ENCODE measurements at places on chromosomes 13 and 19. TPM values are rescaled to one million over a fixed set of nuclear protein-coding genes. Genes with fewer than 3 reads are reported as not detected.

DNA sequence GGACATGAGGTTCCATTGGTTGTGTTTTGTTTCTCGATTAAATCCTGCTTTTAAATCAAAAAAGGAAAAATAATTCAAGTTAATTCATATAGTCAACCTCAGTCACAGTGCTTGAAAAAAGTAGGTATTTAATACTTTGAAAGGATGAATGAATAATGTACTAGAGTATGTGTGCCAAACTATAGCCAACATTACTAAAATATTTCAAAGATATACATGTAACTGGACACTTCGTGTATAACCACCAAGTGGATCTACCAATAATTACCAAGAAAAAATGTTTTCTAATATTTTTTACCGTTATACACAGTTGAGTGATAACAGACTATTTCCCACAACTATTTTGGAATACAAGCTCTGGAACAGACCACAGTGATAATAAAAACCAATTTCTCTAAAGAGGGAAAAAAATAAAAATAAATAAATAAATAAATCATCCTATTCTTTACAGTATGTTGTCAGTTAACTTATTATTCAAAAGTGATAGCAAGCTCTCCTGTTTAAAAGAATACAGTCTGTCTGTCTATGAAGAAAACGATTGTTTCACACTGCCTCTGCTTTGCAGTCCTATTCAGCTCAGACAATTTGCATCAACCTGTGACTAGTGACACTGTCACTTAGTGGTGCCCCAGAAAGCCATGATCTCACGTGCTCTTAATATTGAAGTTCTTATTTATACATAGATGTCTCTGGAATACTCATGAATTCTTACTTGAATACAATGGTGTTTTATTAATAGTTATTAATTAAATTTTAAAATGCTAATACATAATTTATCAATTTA, 58.2 kb downstream of the UBL3 start:
- no peak for DNase-seq

GRCh38 chr19:43660971-43661360, 9.0 kb downstream of the PLAUR start:
- no peak for DNase-seq

DNA sequence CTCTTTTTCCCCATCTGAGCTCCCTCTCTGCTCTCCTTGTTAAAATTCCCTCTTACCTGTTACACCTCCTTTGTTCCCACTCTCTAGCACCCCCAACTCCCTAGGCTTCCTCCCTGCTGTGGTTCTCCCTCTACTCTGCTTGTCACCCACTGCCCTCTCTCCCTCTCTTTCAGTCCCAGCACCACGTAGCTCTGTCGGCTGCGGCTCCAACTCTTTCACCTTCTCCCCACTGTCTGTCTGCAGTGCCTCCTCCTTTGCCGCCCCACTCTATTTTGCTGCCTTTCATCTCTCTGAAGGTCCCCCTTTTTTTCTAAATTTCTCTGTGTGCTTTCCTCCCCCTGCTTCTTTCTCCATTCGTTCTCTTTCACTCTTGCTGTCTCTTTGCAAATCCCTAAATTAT, 1.1 kb downstream of the ZNF836 start:
- no peak for DNase-seq

Gene SRRM5
- not detected for total RNA-seq

DNA sequence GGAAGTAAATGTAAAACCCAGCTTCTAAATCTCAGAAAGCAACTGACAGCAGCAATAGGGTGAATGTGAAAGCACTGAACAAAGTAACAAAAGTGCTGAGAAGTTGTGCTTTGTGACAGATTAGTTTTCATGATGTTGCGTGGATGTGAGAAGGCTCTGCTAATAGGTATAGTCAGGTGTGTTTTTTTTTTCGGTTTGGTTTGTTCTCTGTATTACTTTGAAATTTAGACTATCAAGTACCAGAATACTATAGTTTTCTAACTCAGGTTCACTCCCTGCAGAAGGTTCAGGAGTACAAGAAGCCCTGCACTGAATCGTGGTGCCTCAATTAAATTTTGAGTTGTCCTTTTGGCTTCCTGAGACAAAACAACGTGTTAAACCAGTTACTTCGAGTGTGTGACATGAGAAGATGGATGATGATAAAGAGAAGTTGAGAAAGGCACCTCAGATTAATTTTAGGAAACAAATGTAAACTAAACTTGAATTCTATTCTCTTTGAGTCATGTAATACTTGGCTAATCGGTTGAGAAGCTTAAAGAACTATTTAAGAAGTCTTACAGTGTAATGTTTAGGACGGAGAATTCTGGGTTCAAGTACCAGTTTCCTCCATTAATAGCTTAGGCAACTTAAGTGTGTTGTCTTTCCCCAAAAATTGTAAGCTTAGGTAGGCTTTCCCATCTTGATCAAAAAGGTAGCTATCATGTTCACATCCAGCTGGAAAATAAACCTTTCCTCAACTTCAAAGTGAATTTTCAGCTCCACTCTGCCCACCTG, 10.3 kb downstream of the MIR17HG start:
- no peak for DNase-seq

Gene LILRA1
- total RNA-seq, result 0.26 TPM

Gene OXGR1
- 1.1 TPM for total RNA-seq

Gene URAD
- not detected for total RNA-seq

DNA sequence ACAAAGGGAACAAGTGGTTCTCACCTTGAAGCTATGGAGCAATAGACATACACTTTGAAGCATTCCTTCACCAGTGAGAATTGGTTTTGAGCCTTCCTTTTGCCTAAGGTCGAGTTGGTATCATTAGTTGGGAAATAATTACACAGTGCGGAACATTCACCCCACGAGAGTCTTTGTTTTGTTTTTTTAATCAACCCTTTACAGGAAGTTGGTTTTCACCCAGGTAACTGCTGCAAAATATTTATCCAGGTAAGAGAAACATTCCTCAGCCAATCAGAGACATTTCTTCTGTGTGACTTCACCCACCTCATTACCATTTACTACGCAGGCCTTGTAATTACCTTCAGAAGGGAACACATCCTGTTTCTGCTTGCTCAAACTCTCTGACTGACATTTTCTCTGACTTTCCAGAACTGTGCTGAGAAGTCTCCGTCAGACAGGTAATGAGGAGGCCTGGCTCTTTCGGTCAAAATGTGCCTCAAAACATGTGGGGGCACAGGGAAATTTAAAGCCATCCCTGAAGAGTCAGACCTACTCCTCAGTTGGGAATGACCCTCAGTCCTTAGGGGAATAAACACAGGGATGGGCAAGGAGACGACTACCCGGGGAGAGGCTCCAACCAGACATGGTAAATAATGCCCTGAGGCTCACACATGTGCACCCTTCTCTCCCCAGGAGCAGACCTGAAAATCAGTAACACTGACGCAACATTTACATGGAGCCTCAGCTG, 22.7 kb upstream of the SERP2 start:
- DNase-seq, result no peak

- no peak for DNase-seq
Observed at GRCh38 chr19:2474232-2475017, 1.5 kb upstream of the GADD45B start.

DNA sequence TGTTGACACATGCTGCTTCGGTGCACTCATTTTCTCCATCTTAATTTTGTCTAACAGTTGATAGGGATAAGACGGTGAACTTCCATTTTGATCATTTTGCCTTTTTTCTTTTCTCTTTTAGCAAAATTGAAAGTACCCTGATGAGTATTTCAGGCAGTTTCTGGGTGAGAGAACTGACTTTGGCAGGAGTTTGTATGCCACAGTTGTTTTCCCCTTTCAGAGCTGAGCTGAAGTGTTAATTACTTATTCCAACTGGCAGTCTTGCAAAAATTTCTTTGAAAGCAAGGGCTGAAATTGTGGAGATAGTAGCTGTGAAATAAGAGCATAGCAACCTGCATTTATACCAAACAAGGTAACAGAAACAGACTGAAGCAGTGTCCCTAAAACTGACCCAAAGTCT, 180.2 kb downstream of the SLITRK5 start:
- no peak for DNase-seq

- no peak for DNase-seq
Observed at GRCh38 chr19:18951721-18952281, 10.8 kb upstream of the HOMER3 start.

DNA sequence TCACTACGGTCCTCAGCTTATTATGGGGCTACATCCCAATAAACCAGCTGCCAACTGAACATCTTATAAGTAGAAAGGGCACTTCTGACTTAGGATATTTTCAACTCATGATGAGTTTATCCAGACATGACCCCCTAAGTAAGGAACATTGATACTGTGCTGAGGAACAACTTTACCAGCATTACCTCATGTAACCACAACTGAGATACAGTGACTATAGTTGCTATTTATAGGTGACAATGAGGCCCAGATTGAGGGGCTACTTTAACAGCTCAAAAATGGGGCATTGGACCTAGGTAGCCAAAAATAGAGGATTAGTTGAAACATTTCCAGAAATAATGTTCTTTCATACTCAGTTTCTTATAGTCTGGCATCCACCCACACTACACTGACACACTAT, 26.8 kb downstream of the SKA3 start:
- DNase-seq, result no peak

Gene ERFL
- not detected for total RNA-seq

Gene LGALS14
- total RNA-seq, result not detected

GRCh38 chr19:50626011-50626410, 13.7 kb downstream of the SYT3 start:
- no peak for DNase-seq

- no peak for DNase-seq
Observed at GRCh38 chr19:31586282-31586681, 237.0 kb upstream of the TSHZ3 start.

Gene SOHLH2
- 0.32 TPM for total RNA-seq

DNA sequence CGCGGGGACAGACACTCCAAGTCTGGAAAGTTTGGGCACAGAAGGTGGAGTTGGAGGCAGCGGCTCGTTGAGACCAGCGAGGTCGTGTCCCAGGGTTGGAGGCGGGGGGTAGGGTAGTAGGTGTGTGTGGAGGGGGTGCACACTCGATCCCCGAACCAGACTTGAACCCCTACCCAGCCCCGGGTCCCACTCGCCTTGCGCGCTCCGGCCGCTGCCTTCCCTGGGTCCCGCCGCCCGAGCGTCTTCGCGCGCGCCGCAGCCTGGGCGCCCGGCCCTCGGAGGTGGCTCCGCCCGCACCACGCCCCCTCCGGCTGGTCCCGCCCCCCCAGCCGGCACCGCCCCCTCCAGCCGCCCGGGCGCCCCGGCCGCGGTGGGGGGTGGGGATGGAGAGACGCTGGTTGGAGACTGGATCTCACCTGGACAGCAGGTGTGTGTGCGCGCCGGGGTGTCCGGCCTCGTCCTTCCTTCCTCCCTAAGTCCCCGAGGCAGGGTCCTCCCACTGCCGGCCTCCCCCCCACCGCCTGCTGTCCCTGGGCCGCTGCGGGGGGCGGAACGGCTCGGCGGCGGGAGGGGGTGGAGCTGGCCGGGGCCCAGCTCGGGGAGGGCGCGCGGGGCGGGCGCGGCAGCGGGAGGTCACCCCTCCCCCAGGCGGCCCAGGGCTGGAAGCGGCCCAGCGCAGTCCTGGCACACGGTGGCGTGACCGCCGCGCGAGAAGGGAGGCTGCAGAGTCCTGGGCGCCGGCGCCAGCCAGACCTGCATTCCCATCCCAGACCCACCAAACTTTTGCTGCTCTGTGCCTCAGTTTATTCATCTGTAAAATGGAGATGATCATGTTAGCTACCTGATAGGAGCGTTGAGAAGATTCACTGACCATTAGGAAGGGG, at the start of gene KANK2:
KANK2 (minus strand) TSS at position 255 of the 884 bp plus-strand sequence. CDS start 3,034 bp downstream, outside the sequence.
- DNase-seq, result peak; percentile 42

- DNase-seq, result no peak
Observed at GRCh38 chr13:90393408-90393807, 954.1 kb upstream of the MIR17HG start.

DNA sequence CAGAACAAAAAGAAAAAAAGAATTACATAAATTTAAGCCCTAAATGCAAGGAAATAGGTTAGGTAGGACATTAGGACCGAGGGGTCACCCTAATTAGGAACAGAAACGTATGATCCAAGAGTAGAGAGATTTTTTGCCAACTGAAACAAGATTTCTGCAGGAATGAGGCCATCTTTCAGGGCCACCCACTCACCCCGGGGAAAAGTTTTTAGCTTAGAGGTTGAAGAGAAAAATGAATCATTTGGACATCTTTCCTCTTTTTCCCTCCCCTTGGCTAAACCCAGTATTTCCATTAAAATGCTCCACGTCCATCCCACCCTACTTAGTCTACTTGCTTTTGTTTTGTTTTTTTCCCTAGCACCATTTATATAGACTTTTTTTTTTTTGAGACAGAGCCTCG, 10.6 kb upstream of the PNMA8A start:
- DNase-seq, result peak; percentile 68

Gene LHB
- not detected for total RNA-seq

GRCh38 chr13:50684366-50684765, 159.1 kb downstream of the DLEU7 start:
- DNase-seq, result no peak

DNA sequence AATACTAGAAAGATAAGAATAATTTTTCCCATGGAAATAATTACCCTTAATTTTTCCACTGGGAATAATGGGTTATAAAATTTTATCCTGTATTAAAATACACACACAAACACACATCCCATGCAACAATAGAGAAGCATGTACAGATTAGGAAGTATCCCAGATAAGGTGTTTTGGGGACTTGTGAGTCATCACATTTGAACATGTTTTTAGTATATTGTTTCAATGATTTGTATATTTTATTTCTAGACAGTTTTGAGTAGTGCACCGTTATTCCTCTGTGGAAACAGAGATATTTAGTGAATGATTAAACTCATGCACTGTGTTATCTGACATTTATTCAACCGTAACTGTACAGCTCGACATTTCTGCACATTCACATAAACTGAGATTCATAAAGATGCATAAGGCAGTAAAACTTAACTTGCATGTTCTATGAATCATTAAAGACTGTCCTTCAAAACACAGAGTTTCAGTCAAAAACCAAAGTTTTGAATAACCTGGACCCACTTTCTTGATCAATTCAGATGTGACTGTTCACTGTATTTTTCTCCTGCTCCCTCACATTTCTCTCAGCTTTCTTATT, 30.1 kb downstream of the KLF12 start:
- DNase-seq, result no peak

DNA sequence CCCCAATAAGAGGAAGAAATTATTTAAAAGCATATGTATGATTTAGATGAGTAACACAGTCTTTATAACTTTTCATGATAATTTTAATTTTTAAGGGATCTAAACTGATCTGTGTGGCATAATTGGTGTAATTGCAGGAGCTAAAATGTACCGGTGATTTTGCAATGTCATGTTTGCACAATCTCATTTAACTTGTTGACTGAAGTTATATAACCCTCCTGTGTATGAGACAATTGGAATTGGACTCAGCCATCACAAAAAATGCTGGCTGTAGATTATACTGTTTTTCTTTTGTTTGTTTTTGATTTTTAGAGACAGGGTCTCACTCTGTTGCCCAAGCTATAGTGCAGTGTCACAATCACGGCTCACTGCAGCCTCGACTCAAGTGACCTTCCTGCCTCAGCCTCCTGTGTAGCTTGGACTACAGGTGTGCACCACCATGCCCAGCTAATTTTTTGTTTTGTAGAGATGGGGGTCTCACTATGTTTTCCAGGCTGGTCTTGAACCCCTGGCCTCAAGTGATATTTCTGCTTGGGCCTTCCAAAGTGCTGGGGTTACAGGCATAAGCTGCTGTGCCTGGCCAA, 26.1 kb downstream of the FGF9 start:
- no peak for DNase-seq

- no peak for DNase-seq
Observed at GRCh38 chr19:12938779-12939601, 581 bp downstream of the CALR start.

Gene NLRP9
- total RNA-seq, result not detected
